ENCODE measurements at places on chromosomes 13 and 19. TPM values are rescaled to one million over a fixed set of nuclear protein-coding genes. Genes with fewer than 3 reads are reported as not detected.

KCNRG gene
- total RNA-seq, result 0.29 TPM

TGFB1 gene
- total RNA-seq, result 159 TPM

SRRM5 gene
- total RNA-seq, result 0.93 TPM

SIGLEC14 gene
- total RNA-seq, result 0.12 TPM

WASF3 gene
- 0.19 TPM for total RNA-seq

RNF225 gene
- 0.12 TPM for total RNA-seq

COL5A3 gene
- total RNA-seq, result 5.8 TPM

LRG1 gene
- total RNA-seq, result 0.25 TPM

All from A549 treated with CORT108297 at 1 μM for 4 hours (cell line).